M059J (cell line): ENCODE measurements at places on chromosomes 6 and 20.
A peak's percentile ranks its signal among the peaks of the same experiment; 100 is the strongest.

DNA sequence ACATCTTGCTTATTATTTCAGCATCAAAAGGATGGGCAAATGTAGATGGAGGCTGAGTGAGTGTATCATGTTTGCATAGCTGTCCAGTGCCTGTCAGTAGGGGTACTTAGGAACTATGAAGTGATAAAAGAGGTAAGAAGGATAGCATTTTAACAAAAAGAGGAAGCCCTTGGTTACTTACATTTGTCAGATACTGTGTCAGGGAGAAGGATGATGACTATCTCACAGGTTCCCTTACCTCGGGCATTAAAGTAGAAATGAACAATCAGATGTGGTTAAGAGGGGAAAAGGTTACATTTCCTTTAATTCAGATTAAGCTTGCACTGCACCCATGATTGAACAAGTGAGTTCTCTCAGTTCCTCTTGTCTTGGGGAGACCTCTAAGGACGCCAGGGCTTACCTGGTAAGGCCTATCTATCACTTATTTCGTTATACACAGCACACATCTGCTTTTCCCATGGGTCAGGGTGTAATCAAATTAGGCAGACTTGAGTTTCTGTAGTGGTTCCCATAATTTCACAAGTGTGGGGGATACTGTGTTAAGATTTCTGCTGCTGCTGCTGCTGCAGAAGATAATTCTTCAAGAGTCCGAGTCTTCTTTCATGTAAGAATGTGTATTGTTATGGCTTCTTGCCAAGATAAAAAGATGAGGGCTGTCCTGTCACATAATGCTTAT, 4.5 kb downstream of the FOXO3 start:
- peak; percentile 89 for DNase-seq

- no peak for DNase-seq
These were observed 6.8 kb downstream of the GCM2 start for GRCh38 chr6:10875026-10875425.

- DNase-seq, result no peak
These were observed 967 bp downstream of the KIAA0408 start for GRCh38 chr6:127458222-127458621.

DNA sequence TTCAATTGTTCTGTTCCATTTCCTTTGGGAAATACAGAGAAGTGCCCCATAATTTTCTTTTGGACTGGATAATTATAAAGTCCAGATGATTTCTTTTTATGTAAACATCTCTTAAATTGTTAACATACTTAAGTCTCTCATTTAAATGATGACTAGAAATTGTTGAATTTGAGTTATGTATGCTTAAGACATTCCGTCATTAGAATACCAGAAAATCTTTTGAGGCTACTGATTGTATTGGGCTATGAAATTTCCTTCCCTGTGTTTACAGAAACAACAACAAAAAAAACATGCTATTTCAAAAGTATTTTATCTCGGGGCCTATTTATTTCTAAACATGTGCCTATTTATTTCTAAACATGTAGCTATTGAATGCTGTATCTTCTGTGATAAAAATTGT, 125.4 kb downstream of the SH3BGRL2 start:
- DNase-seq, result no peak

GRCh38 chr20:59814840-59815340, 118.5 kb downstream of the SYCP2 start:
- DNase-seq, result no peak

DNA sequence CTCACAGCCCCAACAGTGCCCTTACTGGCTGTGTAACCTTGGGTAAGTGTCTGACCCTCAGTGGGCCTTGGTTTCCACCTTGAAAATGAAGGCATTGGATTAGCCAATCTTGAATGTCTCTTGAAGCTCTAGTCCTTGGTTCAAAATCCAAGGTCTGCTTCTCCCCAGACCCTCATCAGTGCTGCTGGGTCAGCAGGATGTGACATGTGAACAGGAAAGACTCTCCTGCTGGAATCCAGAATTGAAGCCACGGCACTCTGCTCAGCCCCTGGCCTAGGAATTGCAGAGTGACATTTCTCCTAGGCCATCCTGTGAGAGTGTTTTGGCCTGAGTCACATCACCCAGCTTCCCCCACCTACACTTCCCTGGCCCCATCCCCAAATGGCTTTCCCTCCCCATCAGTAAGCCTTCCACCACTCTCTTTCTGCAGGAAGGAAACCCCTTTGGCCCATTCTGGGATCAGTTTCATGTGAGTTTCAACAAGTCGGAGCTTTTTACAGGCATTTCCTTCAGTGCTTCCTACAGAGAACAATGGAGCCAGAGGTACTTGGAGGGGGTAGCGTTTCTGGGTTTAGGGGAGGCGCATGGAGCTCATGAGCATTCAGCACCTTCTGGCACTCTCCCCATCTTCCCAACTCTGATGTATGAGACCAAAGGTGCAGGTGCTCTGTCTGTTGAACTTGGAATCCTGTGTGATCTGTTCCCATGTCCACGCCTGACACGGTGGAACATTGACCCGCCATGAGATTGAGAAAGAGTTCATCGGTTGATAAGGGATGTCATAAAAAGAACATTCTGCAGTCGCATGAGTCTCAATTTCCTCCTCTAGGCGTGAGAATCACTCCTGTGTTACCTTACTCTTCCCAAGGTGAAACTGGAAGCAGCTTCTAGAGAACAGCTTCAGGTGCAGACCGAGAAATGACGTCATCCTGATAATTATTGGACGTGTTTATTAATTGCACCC, 8.8 kb downstream of the POFUT1 start:
- DNase-seq, result no peak

- DNase-seq, result no peak
These were observed 129.5 kb downstream of the LRRC1 start for GRCh38 chr6:53924277-53924676.

GRCh38 chr20:1119128-1119505, 715 bp downstream of the PSMF1 start:
- DNase-seq, result no peak
